ENCODE measurements at places on chromosomes 2 and 18. TPM values are rescaled to one million over a fixed set of nuclear protein-coding genes. Genes with fewer than 3 reads are reported as not detected.
A peak's percentile ranks its signal among the peaks of the same experiment; 100 is the strongest.

PSD4 gene
- 1.3 TPM for total RNA-seq

PAX3 gene
- not detected for total RNA-seq

MAL gene
- 3.1 TPM for total RNA-seq

CD302 gene
- total RNA-seq: 8.2 TPM

UGT1A10 gene
- total RNA-seq: not detected

GAL3ST2 gene
- total RNA-seq: not detected

LOXL3 gene
- total RNA-seq: 2.7 TPM

SERPINB7 gene
- 0.58 TPM for total RNA-seq

SRBD1 gene
- 13.7 TPM for total RNA-seq

GKN2 gene
- total RNA-seq: not detected

DNA sequence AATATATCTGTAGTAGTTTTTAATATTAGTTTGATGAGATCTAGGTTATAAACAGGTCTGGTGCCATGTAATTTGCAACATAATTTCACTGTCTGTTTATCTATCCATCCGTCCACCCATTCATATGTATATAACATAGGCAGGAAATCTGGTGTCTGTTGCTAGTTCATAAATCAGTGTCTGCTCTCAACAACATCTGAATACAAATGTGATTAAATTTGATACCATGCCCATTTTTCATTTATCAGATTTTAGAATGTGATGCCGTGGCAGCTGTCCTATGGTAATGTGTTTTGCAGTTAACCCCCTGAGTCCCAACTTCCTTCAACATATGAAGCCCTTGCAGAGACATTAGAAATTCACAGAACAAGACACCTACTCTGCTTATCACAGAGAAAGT lies 228.4 kb downstream of the CMPK2 start:
- no peak for DNase-seq

DNA sequence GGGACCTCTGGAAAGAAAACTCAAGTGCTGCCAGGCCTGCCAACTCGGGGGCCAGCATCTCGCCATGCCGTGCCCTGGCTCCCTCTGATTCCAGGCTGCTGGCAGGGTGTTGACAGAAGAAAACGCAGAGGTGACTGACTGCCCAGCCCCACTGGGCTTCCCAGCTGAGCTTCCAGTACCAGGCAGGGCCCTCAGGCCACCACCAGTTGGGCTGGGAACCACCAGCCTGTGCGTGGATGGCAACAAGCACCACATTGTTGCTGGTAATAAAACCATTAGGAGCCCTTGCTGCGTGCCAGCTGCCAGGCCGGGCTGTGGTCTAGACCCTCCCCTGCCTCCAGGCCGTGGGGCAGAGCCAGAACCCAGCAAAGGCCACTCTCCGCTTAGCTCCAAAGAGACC lies 9.2 kb downstream of the DNMT3A start:
- DNase-seq: no peak

DNA sequence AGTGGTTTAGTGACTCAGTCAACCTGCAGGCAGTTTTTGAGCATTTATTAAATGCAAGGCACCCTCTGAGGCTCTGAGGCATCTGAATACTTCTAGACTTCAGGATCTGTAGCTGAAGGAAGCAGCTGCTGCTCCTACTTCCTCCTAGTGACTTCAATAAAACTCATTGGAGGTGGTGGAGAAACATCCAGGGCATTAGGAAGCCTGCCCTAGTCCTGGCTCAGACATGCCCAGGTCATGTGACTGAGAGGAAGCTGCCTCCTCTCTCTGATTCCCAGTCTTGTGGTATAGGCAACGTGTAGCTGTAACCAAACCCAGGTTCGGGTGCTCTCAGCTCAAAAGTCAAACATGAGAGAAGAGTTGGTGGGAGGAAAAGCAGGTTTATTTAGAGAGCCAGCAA lies 287.2 kb upstream of the GYPC start:
- no peak for DNase-seq

DNA sequence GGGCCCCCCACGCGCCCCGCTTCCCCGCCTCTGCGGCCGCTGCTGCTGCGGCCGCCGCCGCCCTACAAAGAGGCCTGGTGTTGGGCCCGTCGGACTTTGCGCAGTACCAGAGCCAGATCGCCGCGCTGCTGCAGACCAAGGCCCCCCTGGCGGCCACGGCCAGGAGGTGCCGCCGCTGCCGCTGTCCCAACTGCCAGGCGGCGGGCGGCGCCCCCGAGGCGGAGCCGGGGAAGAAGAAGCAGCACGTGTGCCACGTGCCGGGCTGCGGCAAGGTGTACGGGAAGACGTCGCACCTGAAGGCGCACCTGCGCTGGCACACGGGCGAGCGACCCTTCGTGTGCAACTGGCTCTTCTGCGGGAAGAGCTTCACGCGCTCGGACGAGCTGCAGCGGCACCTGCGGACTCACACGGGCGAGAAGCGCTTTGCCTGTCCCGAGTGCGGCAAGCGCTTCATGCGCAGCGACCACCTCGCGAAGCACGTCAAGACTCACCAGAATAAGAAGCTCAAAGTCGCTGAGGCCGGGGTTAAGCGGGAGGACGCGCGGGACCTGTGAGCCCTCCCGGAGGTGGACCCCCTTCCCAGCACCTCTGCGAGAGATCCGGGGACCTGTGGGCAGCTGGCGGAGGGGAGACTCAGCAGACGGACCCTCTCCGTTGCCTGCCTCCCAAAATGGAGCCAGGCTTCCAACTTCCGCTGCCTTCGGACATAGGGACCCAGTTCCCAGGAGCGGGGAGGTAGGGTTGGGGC lies 1.9 kb downstream of the SP5 start:
- DNase-seq: no peak

DNA sequence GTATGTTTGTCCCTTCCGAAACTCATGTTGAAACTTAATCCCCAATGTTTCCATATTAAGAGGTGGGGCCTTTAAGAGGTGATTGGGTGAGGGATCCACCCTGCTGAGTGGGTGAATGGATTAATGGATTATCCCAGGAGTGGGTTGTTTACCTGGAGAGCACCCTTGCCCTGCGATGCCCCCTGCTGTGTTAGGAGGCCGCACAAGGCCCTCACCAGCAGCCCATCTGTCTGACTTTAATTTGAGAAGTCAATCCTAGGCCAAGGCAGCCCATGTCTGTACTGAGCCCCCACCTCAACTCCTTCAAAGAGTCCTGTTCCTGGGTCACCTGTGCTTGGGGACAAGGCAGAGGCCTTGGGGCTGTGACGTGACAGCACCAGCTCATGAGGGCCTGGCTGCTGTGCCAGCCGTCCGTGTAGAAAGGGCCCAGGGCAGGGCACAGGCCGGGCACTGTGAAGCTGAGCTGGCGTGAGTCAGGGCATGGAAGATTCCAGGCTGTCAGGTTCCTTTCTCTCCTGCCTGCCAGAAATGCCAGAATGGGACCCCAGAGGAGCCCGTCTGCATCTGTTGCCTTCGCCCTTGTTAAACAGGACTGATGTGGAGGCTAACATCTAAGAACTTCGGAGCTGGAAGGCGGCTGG lies 21.3 kb upstream of the TAF1B start:
- DNase-seq: no peak

DNA sequence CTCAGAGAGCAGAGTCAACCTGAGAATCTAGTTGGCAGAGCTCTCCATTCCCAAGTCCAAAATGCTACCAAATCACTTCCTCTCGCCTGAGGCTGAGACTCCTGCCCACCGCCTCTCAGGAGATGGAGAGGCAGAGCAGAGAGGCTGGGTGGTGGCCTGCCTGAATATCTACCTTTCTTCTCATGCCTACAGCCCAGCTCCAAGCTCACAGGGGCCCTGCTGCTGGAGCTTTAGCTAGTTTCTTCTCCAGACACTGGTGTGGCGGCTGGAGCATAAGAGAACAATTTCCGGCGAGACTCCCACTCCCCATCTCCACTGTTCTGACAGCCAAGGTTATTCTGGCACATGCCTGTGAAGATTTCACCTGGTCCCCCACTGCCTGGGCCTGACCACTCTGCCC lies 8.1 kb upstream of the CYP26B1 start:
- no peak for DNase-seq

GRCh38 chr2:47339745-47340541 lies 63.0 kb upstream of the MSH2 start:
- no peak for DNase-seq

GRCh38 chr2:32212295-32212694 lies 46.6 kb downstream of the SLC30A6 start:
- no peak for DNase-seq

DNA sequence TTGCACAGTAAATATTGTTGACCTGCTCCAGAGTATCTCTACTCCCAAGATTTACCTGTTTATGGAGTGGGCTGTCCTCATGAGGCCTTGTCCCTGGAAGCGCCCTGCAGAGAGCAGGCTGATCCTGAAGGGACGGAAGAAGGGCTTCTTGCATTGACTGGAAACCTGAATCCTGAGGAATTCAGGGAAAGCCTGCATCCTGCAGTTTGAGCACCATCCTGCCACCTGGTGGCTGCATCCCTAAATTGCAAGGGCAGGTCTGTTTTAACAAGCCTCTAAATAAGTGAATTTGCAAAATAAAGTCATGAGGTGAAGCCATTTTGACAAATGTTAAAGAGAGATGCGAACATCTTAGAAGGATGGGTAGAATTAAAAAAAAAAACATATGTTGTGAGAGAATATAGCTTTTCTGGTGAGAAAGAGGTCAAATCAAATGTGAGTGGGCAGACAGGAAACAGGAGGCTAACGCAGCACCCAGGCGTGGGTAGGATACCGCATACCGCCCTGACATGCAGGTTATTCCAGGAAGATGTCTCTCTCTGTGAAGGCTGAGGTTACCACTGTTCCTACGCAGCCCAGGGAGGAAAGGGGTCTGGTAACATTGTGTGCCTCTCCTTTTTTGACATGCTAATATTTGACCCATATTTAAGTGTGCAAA lies 754.9 kb downstream of the RNF144A start:
- no peak for DNase-seq

DNA sequence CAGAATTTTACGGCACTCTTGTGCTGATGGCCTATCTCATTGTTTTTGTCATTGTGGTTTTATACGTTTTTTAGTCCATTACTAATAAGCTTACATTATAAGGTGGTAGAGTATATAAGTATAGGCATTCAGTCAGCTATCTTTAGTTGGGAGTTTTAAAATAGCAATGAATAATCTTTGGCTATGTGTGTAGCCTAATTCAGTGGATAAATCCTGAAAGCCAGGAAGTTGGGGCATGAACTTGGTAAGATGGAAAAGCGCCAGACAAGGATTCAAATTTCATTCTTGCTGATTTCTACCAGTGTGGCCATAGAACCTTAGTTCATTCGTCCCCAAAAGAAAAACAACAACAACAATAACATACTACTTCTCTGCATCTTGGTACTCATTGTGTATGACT lies 31.2 kb downstream of the EPC2 start:
- no peak for DNase-seq

DNA sequence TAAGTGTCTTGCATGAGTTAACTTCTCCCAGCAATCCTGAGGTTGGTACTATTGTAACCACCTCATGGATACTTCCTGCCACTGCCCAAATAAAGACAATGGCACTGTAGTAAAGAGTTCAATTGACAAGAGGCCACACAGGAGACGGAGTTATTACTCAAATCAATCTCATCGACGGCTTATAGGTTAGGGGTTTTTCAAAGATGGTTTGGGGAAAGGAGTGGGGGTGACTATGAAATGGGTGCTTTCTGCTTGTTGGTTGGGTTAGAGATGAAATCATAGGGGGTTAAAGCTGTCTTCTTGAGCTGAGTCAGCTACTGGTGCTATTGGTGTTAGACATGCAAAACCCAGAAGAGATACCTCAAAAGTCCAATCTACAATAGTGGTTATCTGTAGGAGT lies 1258.0 kb upstream of the ZEB2 start:
- no peak for DNase-seq

GRCh38 chr2:133953524-133953923 lies 300.3 kb upstream of the MGAT5 start:
- DNase-seq: no peak

DNA sequence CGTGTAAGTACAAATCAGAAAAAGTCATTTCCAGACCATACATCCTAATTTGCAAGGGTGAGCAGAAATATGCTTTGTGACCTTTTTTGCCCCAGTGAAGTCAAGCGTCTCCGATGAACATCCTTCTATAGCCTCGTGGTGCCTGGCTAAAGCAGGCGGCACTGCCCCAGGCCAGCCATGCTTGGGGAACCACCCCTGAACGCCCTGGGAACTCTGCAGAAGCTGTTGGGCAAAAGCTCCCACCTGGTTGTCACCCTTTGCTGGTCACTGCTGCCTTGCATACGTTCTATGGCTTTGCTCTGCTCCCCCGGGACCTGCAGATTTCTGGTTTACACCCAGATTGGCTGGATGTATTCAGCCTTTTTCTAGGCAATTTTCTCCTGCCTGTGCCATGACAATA lies 256.4 kb downstream of the SS18 start:
- DNase-seq: no peak

- DNase-seq: no peak
Observed at GRCh38 chr2:235378246-235378645, 115.6 kb upstream of the AGAP1 start.

- DNase-seq: no peak
Observed at GRCh38 chr2:190889175-190889943, 8.7 kb downstream of the GLS start.

GRCh38 chr2:176536439-176537133 lies 267.3 kb downstream of the MTX2 start:
- DNase-seq: no peak

- DNase-seq: no peak
Observed at GRCh38 chr2:135258193-135258592, 206.1 kb downstream of the RAB3GAP1 start.

GRCh38 chr2:186349508-186349907 lies 136.6 kb upstream of the ZC3H15 start:
- peak; percentile 84 for DNase-seq

DNA sequence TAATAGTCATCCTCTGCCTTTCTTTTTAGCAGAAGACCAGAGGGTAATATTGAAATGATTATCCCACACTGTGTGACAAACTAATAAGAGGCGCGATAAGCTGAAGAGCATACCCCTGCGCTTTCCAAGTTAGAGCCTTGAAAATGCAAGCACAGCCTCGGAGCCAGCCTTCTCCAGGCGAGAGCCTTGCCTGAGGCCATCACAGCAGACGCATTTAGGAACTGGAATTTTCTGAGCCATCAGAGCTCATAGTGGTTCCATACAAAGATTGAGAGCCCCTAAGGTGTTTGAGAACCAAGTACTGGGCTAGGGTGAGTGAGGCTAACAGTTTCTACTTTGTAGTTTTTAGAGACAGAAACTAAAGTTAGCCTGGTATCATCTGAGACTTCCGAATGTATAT lies 19.9 kb downstream of the PSMG2 start:
- no peak for DNase-seq

DNA sequence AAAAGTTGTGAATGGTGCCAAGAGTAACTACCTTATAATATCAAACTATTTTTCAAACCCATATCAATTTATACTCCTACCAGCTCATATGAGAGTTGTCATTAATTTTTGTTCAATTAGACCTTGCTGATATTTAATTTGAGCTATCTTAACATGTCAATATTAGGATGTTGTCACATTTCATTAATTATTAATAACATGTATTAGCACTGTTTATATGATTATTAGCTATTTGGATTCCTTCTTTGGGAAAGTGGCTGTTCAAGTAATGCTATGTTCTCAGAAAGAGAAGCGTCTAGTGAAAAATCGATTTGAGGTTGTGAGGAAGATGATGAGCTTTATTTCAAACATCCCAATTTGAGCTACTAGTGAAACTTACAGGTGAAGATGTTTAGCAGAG lies 620.2 kb downstream of the KCNJ3 start:
- DNase-seq: no peak

- DNase-seq: no peak
Observed at GRCh38 chr2:48529194-48529593, 760 bp upstream of the STON1 start.
